Natural killer cell treated with Interleukin-12 subunit alpha and Interleukin-12 subunit beta and Interleukin-15 and Interleukin-18, amount 100 ng/mL, for 72 hours (primary cell): ENCODE measurements at places on chromosomes 3 and 15. TPM values are rescaled to one million over a fixed set of nuclear protein-coding genes. Genes with fewer than 3 reads are reported as not detected.
A peak's percentile ranks its signal among the peaks of the same experiment; 100 is the strongest.

GRCh38 chr15:80194914-80195313, 42.1 kb downstream of the FAH start:
- no peaks in the 10 kb centered on the region for H3K4me1 ChIP-seq
- no peak overlapping the region for H3K27ac ChIP-seq
- H3K36me3 ChIP-seq: no peaks in the 10 kb centered on the region

DNA sequence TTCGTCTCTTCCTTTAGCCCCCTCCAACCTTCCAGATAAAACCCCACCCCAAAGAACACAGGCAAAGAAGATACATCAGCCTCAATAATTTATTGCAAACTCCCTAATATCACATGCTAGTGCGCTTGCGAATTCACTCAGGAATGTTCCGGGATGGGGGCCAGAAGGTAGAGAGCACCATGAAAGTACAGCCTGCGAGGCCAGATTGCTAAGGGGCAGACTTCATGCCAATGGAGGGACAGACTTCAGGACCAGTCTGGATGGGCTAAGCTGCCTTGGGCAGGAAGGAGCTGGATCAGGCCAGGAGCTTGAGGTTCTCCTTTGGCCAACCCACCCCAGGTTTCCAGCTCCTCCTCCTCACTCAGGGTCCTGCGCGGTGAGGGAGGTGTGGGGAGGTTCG, 13.4 kb downstream of the CIDEC start:
- H3K27ac ChIP-seq: no peak overlapping the region
- DNase-seq: no peak
- H3K4me1 ChIP-seq: no peaks in the 10 kb centered on the region
- H3K36me3 ChIP-seq: no peaks in the 10 kb centered on the region

- no peak for DNase-seq
- no peak overlapping the region for H3K4me3 ChIP-seq
- no peaks in the 10 kb centered on the region for H3K36me3 ChIP-seq
These were observed 11.7 kb downstream of the BCL2L10 start for GRCh38 chr15:52100807-52101442.

DNA sequence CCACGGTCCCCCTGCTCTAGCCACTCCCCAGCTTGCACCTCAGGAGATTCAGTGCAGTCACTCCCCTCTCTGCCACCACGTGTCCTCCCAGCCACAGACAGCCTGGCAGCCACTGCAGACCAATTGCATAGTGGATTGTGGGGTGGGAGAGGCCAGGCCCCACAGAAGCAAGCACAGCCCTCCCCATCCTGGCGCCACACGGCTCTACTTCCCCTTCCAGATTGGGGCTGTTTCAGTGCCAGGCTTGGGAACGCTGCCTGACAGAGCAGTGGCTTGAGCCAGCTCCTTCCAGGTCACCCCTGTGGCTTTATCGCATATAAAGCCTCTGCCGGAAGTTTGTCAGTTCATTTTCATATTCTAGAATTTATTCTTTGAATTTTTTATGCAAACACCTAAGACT, 90.7 kb downstream of the TMEM266 start:
- peak; percentile 61 for DNase-seq
- H3K4me1 ChIP-seq: peaks cover 28% of the 10 kb centered on the region
- peaks cover 16% of the 10 kb centered on the region for H3K27me3 ChIP-seq
- H3K4me3 ChIP-seq: no peak overlapping the region
- no peaks in the 10 kb centered on the region for H3K36me3 ChIP-seq
- no peak overlapping the region for H3K27ac ChIP-seq

GRCh38 chr15:76169018-76169417, 109.2 kb downstream of the TMEM266 start:
- DNase-seq: no peak
- peaks cover 6% of the 10 kb centered on the region for H3K27me3 ChIP-seq
- H3K4me3 ChIP-seq: no peak overlapping the region
- no peaks in the 10 kb centered on the region for H3K4me1 ChIP-seq

DNA sequence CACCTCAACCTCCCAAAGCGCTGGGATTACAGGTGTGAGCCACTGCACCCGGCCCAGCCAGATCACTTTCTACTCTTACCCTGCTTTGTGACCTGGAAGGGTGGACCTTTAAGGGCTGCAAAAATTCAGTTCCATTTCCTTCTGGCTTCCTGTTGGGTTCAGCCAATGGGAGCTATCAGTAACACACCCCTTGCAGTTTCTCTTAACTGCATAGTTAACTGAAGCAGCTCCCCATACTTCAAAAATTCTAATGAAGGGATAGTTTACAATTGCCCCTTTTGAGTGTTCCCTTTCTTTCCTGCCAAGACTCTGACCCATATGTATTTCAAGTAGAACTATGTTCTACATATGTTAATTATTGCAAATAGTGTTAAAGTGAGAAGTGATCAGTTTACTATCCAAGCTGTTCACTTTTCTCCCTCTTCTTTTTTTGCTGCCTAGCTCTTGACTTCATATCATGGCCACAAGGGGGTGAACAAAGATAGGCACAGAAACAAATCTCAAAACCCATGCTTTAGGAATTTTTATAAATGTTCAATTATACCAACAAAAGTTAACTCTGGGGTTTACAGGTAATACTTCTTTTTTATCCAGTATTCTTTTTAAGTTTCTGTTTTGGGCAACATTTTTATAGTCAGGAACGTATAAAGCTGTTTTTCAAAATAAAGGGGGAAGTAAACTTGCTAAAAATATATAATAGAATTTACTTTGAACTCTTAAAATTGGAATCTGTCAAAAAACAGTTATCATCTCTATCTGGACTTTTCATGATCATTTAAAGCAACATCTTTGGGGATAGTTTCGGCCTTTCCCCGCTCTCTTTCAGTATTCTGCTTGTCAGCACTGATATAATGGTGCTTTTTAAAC, 8.1 kb downstream of the PGBD4 start:
- no peak overlapping the region for H3K4me3 ChIP-seq
- DNase-seq: no peak
- H3K27me3 ChIP-seq: peaks cover 5% of the 10 kb centered on the region
- H3K36me3 ChIP-seq: no peaks in the 10 kb centered on the region

- peaks cover 9% of the 10 kb centered on the region for H3K4me1 ChIP-seq
- no peak for DNase-seq
- no peaks in the 10 kb centered on the region for H3K36me3 ChIP-seq
- H3K27me3 ChIP-seq: no peaks in the 10 kb centered on the region
These were observed 25.5 kb downstream of the SIN3A start for GRCh38 chr15:75425966-75426500.

The CTXN2 gene
- total RNA-seq: not detected

The DAZL gene
- total RNA-seq: not detected

DNA sequence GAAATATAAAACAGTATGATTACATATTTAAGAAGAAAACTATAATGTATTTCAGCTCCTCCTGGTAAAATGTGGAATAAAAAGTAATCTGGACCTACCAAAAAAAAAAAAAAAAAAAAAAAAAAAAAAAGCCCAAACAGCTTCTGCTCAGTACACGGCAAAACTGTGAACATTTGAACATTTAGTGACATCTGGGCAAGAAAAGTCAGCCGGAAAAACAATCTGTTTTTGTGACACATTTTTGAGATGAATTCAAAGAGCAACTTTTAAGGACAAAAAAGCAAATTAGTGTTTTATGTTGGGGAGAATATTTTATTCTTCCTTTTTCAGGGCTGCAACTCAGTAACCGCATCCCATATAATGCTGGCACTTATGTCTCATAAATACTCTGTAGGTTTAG, 649.7 kb upstream of the KCNMB2 start:
- H3K4me1 ChIP-seq: no peaks in the 10 kb centered on the region
- no peak for DNase-seq
- no peaks in the 10 kb centered on the region for H3K36me3 ChIP-seq
- H3K4me3 ChIP-seq: no peak overlapping the region
- no peak overlapping the region for H3K27ac ChIP-seq

DNA sequence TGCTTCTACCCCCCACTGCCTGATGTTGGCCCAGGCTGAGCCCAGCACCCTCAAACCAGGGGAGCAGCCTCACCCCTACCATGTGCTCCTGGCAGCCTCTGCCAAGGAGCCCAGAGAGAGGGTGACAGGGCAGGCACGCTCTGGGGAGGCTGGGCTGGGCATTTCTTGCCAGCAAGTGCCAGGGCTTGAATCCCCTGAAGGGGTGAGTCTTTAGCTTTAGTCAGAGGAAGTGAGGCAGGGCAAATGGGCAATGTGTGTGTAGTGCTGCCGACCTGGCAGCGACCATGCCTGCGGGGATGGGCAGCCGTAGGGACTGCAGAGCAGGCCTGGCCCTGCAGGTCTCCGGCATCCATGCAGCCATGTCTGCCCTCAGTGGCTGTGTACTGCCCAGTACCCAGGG, 18.1 kb downstream of the DUSP7 start:
- DNase-seq: no peak
- H3K27me3 ChIP-seq: no peaks in the 10 kb centered on the region
- H3K36me3 ChIP-seq: no peaks in the 10 kb centered on the region
- no peak overlapping the region for H3K27ac ChIP-seq

DNA sequence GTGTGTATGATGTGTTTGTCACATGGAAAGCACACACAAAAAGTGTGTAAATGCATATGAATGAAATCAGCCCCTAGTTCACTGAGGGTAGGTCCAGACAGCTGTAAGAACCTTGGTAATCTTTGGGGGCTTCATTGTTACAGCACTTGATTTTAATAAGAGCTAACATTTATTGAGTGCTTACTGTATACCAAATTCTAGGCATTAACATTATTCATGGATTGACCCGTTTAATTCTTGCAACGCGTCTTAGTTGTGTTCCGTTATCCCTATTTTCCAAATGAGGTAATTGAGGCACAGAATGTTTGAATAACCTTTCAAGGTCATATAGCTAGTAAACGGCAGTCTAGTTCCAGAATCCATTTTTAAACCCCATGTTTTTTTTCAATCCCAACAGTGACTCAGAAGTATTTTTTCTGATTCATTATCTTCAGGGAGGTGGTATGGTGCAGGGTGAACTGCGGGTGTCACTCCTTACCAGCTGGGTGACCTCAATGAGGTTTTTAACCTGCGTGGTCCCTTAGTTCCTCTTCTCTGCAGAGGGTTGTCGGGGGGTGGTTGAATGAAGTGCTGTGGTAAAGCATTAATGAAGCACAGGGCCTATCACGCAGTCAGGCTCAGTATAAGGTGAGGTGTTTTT, 14.2 kb downstream of the RAB8B start:
- H3K27me3 ChIP-seq: no peaks in the 10 kb centered on the region
- peak overlapping the region; percentile 91 for H3K27ac ChIP-seq
- DNase-seq: peak; percentile 68
- peaks cover 9% of the 10 kb centered on the region for H3K36me3 ChIP-seq
- peak overlapping the region; percentile 67 for H3K4me3 ChIP-seq
- peaks cover 87% of the 10 kb centered on the region for H3K4me1 ChIP-seq

- H3K27me3 ChIP-seq: no peaks in the 10 kb centered on the region
- H3K27ac ChIP-seq: no peak overlapping the region
- no peaks in the 10 kb centered on the region for H3K4me1 ChIP-seq
- DNase-seq: no peak
- H3K4me3 ChIP-seq: no peak overlapping the region
These were observed 288.6 kb upstream of the CBLB start for GRCh38 chr3:106157411-106157810.

The IGSF11 gene
- total RNA-seq: 0.17 TPM

DNA sequence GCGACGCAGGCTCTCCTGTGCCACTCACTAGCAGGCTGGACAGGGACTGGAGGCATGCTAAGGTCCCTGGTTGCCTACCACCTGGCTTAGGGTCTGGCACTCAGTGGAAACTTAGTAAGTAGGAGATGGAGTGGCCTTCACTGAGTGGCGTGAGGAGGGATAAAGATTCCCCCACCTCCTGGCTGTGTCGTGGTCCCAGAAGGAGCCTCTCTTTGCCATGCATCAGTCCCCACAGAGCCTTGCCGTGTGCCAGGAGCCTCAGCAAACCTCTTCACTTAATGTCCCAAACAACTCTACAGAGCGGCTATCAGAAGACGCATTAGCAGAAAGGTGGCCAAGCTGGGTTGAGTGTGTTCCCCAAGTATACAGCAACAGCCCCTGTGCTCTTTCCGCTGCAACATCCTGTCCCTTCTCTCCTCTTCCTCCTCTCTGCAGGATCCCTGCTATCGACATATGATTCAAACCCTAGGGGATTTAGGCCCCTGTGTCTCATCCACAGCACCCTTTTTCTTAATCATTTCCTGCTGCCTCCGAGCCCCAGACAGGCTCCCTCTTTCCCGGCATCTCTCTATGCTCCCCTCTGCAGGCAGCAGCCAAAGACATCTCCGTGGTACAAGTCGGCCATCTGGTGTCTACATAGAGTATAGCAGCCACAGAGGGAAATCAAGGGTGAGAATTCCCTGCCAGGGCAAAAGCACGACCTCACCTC, 66.7 kb downstream of the SLC6A1 start:
- H3K27me3 ChIP-seq: peaks cover 25% of the 10 kb centered on the region
- no peak for DNase-seq
- H3K27ac ChIP-seq: no peak overlapping the region

DNA sequence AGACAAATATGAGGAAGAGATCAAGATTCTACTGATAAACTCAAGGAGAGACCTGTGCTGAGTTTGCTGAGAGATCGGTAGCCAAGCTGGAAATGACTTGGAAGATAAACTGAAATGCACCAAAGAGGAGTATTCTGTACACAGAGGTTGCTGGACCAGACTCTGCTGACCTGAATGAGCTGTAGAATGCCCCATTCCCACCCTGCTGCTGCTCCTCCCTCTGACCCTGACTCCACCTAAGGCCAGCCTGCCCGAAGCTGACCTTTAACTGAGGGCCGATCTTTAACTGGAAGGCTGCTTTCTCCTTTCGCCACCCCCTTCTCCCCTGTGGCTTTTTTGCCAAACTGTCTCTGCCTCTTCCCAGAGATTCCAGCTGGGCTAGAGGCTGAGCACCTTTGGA, 34.6 kb downstream of the CDIN1 start:
- no peaks in the 10 kb centered on the region for H3K27me3 ChIP-seq
- no peaks in the 10 kb centered on the region for H3K36me3 ChIP-seq
- peaks cover 7% of the 10 kb centered on the region for H3K4me1 ChIP-seq
- no peak overlapping the region for H3K27ac ChIP-seq
- DNase-seq: no peak
- H3K4me3 ChIP-seq: no peak overlapping the region

- H3K4me3 ChIP-seq: no peak overlapping the region
- DNase-seq: peak; percentile 41
- H3K27me3 ChIP-seq: peaks cover 34% of the 10 kb centered on the region
- no peak overlapping the region for H3K27ac ChIP-seq
- no peaks in the 10 kb centered on the region for H3K36me3 ChIP-seq
- H3K4me1 ChIP-seq: no peaks in the 10 kb centered on the region
These were observed 22.1 kb downstream of the CLEC3B start for GRCh38 chr3:45048244-45048643.

The FEZF2 gene
- not detected for total RNA-seq

The CPN2 gene
- total RNA-seq: not detected

The PRR23C gene
- total RNA-seq: not detected

DNA sequence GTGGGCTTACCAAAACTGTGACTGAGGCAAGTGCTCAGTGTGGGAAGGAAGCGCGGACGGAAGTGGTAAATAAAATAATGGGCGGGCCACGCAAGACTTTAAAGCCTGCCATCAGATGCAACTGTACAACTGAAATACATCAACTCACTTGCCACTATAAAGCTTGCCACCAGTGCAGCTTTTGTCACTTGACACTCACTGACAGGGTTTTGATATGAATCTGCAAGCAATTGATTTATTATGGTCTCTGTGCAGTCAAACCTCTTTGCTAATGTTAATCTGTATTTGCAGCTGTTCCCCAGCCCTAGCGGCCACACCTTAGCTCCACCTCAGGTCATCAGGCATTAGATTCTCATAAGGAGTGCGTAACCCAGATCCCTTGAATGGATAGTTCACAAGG, 2.3 kb upstream of the GFM1 start:
- no peak for DNase-seq
- H3K27ac ChIP-seq: no peak overlapping the region
- H3K4me3 ChIP-seq: no peak overlapping the region
- no peaks in the 10 kb centered on the region for H3K27me3 ChIP-seq
- H3K4me1 ChIP-seq: peaks cover 24% of the 10 kb centered on the region

- H3K4me1 ChIP-seq: no peaks in the 10 kb centered on the region
- no peaks in the 10 kb centered on the region for H3K27me3 ChIP-seq
- peaks cover 28% of the 10 kb centered on the region for H3K36me3 ChIP-seq
- no peak for DNase-seq
- H3K4me3 ChIP-seq: no peak overlapping the region
- H3K27ac ChIP-seq: no peak overlapping the region
These were observed 40.2 kb upstream of the ATP13A5 start for GRCh38 chr3:193418576-193419373.
